ENCODE measurements at places on chromosomes 6 and 20. TPM values are rescaled to one million over a fixed set of nuclear protein-coding genes. Genes with fewer than 3 reads are reported as not detected.
A peak's percentile ranks its signal among the peaks of the same experiment; 100 is the strongest.

The VSX1 gene
- 0.16 TPM for total RNA-seq

The HLA-DRB5 gene
- total RNA-seq, result 0.56 TPM

The SMOC2 gene
- total RNA-seq, result 140 TPM

The LY6G5B gene
- total RNA-seq, result 14.0 TPM

The CD24 gene
- 11.5 TPM for total RNA-seq

The CGA gene
- total RNA-seq, result not detected

The RNF5 gene
- total RNA-seq, result 76.1 TPM

DNA sequence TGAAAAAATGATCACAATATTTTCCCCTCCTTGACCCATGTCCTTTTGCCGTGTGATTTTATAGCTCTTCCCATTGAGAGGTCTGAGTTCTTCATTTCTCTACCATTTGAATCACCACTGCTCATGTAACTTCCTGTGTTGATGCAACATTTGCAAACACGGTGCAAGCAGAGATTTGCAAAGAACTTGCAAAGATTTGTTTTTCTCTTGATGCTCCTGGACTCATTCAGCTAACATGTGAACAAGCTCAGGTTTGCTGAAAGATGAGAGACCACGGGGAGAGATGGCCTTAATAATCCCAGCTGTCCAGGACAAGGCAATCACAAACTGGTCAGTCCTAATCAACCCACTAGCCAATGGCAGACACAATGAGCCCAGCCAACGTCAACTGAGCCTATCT, 8.6 kb downstream of the VNN2 start:
- no peak for DNase-seq

- DNase-seq, result no peak
Observed at GRCh38 chr6:122838060-122838780, 49.2 kb downstream of the SMPDL3A start.

DNA sequence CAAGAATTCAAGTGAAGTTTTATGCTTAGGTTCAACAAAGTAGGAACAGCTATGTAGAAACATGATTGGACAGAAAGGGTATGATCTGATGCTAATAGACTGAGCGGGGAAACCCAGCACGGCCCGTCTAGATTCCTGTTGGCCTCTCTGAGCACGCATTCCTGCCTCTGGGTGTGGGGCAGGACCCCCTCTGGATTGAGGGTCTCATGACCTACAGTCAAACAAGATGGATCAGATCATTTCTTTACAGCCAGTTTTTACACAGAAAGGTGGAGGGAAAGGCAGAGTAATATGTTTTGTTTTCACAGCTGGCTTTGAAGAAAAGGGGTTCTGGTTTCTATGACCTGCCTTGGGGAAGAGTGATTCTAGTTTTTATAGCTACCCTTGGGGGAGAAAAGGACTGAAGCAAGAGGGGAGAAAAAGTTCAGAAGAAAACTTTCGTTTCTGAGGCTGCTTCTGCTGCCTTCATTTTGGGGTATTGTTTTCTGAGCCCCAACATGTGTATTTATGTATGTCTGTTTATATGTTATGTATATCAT, 99.6 kb upstream of the SLC22A16 start:
- no peak for DNase-seq

- DNase-seq, result no peak
Observed at GRCh38 chr6:138774370-138774769, 801 bp downstream of the CCDC28A start.

DNA sequence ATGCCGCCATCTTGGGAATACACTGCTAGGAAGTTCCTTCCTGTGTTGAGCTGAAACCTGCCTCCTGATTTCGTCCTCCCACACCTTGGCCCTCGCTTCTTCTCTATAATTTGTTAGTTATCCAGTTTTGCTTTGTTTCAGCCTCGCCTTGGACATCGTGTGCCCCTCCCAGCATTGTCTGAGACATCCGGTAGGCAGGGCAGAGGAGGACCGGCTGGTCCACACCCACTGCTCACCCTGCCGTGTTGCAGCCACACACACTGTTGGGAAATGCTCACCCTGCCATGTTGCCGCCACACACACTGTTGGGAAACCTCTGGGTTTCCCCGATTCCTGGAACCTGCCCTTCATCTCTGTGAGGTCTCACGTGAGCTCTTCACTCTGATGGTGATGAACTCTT, 105.1 kb downstream of the CDH4 start:
- no peak for DNase-seq

GRCh38 chr6:26521600-26522391, 16.4 kb upstream of the HMGN4 start:
- DNase-seq, result peak; percentile 81

- no peak for DNase-seq
Observed at GRCh38 chr6:121647905-121648304, 212.5 kb downstream of the GJA1 start.

GRCh38 chr6:56756219-56756789, 113.6 kb upstream of the DST start:
- DNase-seq, result no peak

DNA sequence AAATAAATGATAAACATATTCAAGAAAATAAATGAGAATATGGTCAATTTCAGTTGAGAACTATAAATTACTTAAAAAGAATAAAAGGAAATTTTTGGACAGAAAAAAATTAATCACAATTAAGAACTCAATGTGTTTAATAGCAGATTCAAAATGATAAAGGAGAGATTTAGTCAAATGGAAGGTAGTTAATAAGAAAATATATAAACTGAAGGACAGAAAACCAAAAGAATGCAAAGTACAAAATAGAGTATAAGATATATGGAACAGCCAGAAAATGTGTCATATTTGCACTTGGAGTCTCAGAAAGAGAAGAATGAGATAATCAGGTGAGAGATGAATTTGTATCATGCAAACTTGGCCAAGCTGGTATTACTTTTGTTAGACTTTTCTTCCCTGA, 201.8 kb upstream of the ARID1B start:
- no peak for DNase-seq

DNA sequence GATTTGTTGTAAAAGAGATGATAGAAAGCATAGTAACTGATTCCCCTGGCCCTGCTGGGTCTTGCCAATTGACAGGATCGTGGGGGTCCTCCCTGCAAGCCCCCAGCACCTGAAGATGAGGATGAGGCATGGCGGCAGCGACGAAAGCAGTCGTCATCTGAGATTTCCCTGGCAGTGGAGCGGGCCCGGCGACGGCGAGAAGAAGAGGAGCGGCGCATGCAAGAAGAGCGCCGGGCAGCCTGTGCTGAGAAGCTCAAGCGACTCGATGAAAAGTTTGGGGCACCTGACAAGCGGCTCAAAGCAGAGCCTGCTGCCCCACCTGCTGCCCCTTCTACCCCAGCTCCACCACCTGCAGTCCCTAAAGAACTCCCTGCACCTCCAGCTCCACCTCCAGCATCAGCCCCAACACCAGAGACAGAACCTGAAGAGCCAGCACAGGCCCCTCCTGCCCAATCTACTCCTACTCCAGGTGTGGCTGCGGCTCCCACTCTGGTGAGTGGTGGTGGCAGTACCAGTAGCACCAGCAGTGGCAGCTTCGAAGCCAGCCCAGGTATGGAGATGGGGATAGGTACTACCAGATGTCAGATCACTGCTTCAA, 7.3 kb downstream of the PRRC2A start:
- DNase-seq, result no peak

DNA sequence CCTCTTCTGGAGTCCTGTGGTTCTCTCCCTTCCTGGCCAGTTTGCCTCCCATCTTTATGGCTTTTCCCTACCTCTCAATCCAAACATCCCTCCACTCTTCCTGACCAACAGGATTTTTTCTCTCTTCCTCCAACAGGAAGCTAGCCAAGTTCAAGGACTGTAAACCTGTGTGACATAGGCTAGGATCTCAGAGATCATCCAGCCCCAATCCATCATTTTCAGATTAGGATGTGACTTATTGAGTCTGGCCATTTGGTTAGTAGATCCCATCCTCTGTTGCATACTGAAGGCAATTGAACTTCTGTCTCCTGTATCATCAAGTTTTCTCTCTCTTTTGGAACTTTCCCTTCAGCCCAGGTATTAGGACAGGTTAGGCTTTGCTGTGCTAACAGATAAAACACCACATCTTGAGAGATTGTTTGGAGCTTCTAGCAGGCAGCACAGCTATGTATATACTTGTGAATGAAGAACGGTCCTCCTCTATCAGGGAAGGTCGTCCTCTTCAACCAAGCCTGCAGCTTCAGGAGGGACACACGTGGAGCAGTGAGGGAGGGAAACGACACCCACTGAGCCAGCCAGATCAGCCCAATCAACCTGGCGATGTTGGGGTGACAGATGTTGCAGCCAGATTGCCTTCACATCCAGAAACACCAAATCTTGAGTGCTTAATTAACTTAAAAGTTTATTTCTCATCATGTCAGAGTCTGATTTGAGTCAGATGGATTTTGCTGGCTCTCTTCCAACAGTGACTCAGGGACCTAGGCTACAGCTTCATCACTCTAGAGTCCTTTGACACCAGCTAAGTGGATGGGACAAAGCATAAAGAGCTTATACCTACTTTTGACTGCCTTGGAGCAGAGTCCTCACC, 106.8 kb downstream of the GJA10 start:
- no peak for DNase-seq

- no peak for DNase-seq
Observed at GRCh38 chr20:50594231-50594590, 84.0 kb downstream of the PTPN1 start.

DNA sequence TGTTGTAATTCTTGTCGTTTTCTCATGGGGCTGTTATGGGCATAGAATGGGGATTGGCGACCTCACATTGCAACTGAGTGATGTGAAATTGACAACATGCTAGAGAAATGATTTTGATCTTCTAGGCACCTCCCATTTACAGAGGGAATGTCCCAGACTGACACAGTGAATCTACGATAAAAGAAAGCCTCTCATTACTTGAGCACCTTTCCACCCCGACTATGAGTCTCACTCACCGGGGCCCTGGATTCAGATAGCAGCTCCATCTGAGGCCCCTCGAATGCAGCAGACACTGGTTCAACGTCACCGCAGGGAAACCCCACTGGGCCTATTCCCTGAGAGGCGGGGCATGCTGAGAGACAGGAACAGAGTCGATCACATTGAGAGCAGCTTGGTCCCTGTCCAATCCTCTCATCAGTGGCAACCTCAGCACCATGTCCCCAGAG, 49.1 kb downstream of the NFATC2 start:
- no peak for DNase-seq

GRCh38 chr6:83199863-83200225, 6.7 kb downstream of the RWDD2A start:
- peak; percentile 32 for DNase-seq

DNA sequence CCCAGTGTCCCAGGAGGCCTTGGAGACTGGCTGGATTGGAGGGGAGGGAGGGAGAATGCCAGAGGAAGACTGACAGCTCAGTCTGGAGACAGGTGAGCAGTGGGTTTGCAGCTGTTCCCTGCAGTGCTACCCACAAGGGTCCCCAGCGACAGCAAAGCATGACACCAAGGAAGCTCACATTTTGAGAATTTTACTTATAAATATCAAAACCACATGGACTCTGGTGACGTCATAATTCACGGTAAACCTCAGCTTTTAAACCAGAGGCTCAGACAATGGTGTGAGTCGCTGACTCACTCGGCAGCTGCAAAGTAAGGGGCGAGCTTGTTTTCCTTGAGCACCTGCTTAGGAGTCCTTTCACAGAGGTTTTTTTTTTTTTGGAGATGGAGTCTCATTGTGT, 65.2 kb downstream of the THBS2 start:
- DNase-seq, result no peak

DNA sequence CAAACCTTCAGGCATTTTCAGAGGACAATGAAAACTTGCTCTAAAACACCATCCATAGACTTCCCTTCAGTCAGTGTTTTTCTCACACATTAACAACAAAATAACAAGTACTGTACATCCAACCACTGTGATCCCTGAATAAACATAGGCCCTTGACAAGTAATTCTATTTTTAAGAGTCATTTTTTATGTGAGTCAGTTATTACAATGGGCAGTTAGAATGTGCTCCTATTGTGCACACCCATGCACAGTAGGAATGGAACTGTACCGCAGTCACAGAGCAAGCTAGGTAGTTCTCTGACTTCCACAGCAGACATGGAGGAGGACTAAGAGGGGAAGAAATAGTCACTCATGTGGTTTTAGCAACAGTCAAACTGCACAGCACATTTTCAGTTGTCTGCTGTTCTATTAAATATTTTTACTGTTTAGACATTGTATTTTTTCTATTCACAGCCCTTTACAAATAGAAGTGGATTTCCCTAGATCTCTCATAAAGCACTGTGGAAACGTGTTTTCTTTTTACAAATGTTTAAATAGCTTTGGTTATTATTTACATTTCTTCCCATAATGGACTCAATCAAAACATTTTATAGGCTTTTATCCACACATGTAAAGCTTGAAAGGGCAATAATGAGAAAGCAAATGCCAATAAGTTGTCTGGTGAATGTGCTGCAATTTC, 100.4 kb downstream of the JAG1 start:
- DNase-seq, result no peak

GRCh38 chr6:142213402-142213801, 66.3 kb downstream of the VTA1 start:
- DNase-seq, result no peak

DNA sequence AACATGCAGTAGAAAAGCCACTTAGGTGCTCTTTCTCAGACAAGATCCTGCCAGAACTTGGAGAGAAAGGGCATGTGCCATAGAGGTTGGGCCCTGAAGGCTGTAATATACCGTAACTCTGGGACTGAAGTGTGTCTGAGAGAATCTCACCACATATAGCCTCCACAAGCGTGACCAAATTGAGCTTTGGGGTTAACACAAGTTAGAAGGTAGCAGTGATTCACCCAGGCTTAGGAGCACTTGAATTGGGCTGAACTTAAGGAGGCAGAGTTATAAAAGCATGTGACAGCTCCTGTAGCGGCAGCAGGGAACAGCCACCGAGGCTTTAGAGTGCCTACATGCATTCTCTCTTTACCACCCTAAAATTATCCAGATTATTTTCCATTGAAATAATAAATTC, 361.6 kb downstream of the PHF3 start:
- DNase-seq, result no peak

DNA sequence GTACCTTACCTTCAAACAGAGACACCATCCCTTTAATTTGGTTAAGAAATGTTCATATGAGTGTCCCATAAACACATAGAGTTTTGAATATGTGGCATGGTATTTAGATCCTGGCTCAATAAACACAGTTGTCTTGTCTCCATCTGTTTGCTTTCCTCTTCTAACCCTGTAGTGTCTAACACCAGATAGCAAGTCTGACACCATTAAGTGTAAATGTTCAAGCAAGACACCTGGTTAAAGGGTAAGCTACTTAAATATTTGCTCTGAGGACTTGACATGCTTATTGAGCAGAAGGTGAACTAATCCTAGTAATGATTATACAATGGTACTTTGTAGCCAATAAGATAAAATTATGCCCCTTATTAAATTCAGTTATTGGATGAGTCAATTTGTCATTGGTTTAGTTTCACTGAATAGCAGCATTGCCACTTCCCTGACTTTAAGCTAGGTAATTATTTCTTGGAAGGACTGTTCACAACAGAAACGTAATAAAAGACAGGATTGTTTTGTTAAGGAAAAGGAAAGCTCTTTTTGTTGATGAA, 26.9 kb upstream of the GOPC start:
- no peak for DNase-seq

- DNase-seq, result peak; percentile 75
Observed at GRCh38 chr6:157240059-157240959, 83.0 kb downstream of the TMEM242 start.

- DNase-seq, result peak; percentile 62
Observed at GRCh38 chr20:21099751-21100577, 6.2 kb downstream of the LINC00237 start.

- peak; percentile 28 for DNase-seq
Observed at GRCh38 chr6:158408552-158409130, 96.4 kb downstream of the TULP4 start.

- DNase-seq, result no peak
Observed at GRCh38 chr6:129507059-129507807, 202.7 kb downstream of the ARHGAP18 start.

- DNase-seq, result no peak
Observed at GRCh38 chr6:169589293-169589692, 112.5 kb downstream of the WDR27 start.
